ENCODE measurements at places on chromosomes 1 and 21.
A peak's percentile ranks its signal among the peaks of the same experiment; 100 is the strongest.

GRCh38 chr1:212062832-212063438, 27.4 kb downstream of the DTL start:
- no peak for DNase-seq

DNA sequence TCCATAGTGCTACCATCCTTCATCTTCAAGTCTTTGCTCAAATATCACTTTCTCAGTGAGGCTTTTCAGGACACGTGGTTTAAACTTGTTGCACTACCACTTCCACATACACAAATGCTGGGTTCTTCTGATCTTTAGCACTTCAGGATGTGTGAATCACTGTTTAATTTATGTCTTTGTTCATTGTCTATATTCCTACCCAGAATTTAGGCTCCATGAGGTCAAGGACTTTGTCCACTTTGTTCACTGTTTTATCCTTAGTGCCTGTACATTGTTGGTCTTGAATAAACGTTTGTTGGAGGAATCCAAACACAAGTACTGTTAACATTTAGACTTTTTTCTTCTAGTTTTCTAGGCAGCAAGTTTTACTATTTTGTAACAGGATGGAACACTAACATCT, 42.6 kb upstream of the RALGPS2 start:
- no peak for DNase-seq

- DNase-seq, result no peak
These were observed 22.0 kb downstream of the GFI1 start for GRCh38 chr1:92464588-92465255.

DNA sequence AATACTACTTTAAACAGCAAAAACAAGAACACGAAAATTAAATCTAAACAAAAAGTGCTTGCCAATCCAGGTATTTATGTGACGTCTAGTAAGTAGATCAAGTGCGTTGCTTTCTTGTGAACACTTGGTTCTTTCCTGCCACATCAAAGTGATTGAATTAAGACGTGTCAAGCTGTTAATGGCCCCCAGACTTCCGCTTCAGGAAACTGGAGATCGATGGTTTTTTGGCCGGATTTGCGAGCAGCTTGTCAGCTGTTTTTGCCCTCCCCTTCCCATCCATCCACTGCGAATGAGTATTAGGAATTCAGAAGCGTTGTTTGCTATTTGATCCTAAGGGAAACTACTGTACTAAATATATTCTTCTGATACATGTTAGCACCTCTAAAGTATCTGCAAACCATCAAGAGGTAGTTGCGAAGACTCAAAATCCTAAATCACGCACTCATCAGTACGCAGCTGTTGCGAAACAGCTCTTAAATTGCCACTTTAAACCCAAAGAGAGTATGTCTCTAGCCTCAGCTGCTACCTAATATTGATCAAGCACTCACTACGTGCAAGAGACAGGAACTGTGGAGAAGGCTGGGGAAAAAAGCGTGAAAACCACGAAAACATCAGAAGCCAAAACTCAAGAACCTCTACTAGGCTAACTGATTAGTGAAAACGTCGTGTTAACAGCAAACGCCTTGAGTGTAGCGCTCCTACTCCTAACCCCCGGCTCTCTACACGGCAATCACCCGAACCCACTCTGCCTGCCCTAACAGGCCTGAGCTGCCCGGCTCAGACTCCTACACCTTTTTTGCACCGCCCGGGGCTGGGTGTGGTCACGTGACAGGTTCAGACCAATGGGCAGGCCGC, 473 bp upstream of the BRDT start:
- no peak for DNase-seq

DNA sequence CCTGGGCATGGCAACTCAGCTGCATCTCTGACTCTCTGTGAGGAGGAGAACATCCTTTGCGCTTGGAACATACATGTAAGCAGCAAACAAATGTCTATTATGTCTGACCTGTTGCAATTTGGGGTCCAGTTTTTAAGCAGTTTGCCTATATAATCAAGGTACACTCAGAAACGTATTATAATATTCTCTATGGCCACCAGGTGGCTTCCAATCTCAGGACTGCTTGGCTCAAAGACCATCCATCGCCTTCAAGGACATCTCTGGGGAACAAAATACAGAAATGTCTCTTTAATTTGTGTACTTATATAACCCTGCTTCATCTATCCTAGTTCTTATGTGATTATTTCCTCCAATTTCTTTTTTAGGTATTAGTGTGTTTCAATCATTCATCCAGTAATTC, 227.2 kb downstream of the OLFM3 start:
- DNase-seq, result no peak

GRCh38 chr1:165824269-165824643, 3.2 kb upstream of the UCK2 start:
- no peak for DNase-seq

DNA sequence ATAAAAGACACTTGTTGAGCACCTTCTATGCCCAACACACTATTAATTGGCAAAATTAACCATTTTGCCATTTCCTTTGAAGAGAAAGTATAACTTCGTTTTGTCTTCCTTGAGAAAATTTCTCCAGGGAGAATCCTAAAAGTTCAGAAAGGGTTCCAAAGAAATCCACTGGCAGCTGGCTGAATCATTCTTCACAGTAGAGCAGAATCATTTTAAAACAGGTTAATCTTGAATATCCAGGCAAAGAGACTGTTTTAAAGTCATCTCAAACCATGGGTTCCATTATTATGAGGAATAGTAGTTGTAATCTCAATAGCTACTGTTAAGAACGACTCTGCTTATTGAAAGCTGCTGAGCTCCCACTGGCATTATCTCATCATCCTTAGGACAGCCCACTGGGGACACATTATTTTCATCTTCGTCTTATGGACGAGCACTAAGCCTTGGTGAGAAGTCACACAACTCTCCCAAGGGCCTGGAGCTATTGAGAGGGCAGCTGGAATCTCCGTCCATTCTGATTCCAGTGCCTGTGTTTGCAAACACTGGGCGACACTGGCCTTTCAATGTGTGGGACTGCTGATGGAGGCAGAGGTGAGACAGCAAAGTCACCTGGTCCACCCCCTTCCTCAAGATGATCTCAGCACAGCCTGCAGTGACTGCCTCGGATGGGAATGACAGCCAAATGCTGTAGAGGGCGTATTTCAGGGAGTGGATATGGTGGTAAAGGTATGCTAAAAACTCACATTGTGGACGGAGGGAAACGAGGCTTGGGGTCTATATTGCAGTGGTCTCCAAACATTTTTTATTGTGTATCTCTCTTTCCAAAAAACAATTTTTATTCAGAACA, 15.3 kb upstream of the PGBD5 start:
- DNase-seq, result no peak

GRCh38 chr1:198904321-198904720, 265.5 kb downstream of the PTPRC start:
- DNase-seq, result no peak

- DNase-seq, result peak; percentile 28
These were observed 7.2 kb downstream of the MECR start for GRCh38 chr1:29223521-29223920.

DNA sequence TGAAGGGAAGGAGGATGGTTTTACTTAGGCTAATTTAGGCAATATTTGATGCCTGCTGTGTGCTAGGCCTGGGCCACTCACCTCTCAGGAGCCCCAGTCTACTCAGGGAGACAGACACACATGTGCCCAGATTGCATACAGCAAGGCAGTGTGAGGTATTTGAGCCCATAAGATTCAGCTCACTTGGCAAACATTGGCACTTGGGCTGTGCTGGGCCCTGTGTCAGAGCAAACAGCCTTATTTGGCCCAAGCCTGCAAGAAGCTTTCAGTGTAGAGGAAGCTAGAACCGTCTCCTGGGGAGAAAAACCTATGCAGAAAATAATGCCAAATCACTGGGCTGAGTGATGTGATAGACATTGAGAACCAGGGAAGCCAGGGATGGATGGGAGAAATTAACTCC, 3.9 kb upstream of the SYNC start:
- DNase-seq, result no peak

GRCh38 chr1:59484096-59484495, 187.2 kb downstream of the FGGY start:
- no peak for DNase-seq

GRCh38 chr1:109579491-109579890, 31.1 kb downstream of the GNAI3 start:
- DNase-seq, result no peak

DNA sequence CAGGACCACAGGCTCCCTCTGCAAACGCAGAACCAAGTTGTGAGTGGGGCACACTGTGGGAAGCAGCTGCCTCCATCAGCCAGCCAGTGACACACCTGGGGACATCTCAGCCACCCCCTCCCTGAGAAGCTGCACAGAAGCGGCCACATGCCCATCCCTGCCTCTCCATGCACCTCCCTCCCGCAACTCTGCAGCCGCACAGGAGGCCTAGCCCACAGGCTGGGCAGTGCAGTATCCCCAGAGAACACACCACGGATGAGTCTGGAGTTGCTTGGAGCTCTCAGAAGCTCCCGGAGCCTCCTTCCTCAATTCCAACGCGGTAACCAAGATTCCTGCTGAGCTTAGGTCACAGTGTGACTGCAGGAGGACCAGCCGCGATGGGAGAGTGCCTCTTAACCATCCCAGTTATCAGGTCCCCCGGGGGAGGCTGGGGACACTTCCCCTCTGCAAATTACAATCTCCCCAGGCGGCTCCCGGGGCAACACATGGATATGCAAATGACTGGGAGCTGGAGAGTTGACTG, 1.2 kb upstream of the WNT3A start:
- no peak for DNase-seq

DNA sequence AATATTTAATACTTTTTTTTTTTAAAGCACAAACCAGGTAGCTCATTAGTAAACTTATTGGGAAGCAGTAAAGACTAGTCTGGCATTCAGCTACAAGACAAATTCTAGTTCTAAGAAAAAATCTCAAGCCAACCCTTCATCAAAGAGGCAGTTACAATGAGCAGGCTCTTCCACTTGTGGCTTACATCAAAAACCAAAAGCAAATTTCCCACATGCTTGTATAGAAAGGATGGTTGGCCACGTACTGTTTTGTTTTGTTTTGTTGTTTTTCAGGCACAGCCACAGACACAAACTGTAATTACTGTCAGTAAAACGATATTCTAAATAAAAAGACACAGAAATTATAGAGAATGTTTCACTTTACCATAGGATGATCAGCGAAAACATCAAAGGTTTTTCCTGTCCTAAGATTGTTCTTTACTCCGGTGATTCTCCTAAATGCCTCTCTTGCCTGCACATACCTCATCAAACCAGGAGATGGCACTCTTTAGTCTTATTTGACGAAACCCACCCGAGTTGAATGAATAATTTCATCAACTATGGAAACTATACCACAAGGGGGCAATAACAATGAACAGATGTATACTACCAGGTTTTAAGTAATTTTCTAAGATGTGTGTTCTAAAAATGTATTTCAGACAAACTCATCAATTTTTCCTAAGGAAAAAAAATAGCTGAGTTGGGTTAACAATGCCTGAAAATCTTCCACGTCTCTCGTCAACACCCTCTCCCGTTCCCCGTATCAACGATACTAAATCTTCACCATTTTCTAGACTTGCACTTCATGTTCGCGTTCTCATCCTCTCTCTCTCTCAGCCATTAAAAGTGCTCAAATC, 26.9 kb downstream of the RPL5 start:
- DNase-seq, result peak; percentile 57

DNA sequence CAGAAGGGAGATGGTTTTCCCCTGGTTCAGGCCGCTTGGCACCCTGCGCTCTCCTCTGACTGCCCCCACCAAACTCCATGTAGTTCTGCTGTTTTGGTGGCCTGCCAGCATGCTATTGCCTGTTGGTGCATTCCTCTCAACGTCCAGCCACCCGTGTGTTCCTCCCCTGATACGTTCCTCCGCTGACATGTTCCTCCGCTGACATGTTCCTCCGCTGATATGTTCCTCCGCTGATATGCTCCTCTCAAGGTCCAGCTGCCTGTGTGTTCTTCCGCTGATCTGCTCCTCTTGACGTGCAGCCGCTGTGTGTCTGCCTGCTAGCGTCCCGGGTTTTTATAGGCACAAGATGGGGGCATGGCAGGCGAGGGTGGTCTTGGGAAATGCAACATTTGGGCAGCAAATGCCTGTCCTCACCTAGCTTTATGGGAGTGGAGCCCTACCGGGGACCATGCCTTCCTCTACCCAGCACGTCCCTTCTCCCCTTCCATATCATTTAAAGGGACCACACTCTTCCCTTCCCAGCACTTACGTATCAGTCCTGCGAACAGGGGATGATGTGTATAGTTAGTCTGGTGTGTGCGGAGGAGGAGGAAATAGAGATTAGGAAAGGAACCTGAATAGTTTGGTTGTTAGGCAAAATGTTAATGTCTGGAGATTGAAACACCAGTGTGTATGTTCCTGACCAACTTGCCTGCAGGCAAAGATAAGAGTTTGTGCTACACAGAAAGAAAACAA, 40.6 kb upstream of the PLA2G5 start:
- no peak for DNase-seq

DNA sequence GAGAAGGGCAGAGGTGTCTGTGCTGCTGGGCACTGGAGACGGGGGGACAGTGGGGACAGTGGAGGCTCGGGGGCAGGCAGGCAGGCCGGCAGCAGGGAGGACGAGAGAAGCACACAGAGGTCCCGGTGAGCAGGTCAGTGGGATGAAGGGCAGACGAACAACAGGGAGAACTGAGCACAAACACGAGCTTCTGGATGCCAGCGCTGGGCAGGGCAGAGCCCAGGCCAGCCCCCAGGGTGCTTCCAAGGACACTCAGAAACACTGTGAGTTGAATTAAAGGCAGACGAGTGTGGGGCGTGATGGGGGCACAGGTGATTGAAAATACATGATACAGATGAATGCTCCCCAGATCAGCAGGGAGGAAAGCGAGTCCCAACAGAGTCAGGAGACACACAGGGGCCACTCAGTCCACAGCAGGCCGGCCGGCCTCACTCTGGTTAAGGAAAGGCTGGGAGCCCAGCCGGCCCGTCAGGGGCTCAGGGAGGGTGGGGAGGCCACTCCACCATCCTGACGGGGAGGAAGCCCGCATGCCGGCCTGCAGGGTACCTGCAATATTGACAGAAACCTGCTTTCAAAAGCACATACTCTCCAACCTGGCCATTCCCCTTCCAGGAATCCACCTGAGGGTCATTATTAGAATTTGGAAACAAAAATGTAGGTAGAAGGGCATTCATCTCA, 14.1 kb downstream of the SLC19A1 start:
- DNase-seq, result no peak

DNA sequence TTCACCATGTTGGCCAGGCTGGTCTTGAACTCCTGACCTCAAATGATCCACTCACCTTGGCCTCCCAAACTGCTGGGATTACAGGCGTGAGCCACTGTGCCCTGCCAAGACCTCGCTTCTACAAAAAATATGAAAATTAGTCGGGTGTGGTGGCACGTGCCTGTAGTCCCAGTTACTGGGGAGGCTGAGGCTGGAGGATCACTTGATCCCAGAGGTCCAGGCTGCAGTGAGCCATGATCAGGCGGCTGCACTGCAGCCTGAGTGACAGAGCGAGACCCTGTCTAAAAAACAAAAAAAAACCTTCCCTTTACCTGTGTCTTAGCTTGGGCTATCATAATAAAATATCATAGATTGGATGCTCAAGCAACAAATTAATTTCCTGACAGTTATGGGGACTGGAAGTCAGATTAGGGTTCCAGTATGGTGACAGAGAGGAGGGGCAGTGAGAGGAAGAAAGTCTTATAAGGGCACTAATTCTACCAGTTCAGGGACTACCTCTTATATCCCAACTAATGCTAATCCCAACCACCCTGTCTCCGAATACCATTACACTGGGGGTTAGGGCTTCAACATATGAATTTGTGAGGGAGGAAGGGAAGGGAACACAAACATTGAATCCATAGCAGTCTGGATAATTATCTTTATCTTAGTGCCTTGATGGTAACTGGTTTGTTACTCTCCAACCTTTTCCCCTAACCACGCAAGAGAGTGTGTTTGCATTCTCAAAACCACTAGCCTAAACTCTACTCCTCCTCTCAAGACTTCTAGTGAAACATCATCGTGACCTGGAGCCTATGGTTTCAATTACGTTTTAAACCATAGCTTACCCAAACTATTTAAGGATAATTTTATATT, 1.0 kb upstream of the NAXE start:
- no peak for DNase-seq
